ENCODE measurements at places on chromosomes 11 and 22.

DNA sequence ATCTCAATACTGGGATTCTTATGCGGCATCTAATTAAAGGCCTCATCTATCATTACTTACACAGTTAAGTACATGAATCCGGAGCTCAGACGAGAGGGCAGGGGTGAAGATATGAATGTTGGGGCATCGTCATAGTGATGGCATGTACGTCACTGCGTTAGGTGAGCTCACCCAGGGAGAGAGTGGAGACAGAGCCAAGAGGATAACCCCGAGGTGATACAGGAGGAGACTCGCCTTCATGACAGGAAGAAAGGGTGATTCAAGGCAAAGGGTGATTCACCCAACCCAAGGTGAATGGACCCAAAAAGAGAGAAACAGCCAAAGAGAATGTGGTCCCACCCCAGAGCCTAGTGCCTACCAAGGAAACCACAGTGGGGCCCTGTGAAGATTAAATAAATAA lies 132.9 kb upstream of the BLID start:
- DNase-seq = no peak

DNA sequence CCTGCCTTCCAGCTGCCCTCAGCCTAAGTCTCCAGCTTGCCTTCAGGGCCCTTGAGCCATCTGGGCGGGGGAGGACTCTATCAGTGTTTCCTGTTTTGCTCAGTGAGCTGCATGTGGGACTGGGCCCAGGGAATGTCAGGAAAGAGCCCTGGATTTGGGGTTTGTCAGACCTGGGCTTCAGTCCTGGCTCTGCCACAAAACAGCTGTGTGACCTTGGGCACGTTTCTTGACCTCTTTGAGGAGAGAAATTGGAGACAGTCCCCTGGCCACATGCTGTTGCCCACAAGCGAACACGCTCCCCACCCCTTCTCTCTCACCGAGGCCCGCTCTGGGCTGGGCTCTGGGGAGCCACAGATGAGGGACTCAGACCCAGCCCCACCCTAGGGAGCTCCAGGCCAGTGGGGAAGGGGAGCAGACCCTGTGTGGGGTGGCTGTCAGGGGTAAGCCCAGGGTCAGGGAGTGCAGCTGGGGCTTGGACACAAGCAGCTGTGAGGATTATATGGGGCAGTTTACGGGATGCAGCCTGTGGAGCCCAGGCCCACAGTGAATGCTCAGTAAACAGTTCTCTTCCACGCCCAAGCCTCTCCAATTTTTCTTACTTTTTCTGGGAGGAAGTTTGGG lies 12.3 kb downstream of the MYO7A start:
- no peak for DNase-seq

DNA sequence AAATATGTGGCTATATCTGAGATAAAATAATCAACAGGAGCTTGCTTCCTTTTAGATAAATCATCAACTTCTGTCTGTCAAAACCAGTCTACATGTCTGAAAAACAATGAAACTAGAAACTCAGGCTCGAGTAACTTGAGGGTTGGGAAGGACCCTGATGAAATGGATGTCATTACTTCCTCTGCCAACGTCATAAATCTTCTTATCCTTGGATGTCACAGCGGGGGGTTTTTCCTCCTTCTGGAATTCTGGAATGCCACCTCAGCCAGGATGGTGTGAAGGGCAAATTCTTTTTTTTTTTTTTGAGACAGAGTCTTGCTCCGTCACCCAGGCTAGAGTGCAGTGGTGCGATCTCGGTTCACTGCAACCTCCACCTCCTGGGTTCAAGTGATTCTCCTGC lies 13.4 kb downstream of the LGR4 start:
- DNase-seq = no peak

GRCh38 chr11:84289381-84289906 lies 1003.3 kb upstream of the CCDC90B start:
- DNase-seq = no peak

- DNase-seq = no peak
Measured at GRCh38 chr22:39384750-39385480, 14.7 kb upstream of the TAB1 start.

DNA sequence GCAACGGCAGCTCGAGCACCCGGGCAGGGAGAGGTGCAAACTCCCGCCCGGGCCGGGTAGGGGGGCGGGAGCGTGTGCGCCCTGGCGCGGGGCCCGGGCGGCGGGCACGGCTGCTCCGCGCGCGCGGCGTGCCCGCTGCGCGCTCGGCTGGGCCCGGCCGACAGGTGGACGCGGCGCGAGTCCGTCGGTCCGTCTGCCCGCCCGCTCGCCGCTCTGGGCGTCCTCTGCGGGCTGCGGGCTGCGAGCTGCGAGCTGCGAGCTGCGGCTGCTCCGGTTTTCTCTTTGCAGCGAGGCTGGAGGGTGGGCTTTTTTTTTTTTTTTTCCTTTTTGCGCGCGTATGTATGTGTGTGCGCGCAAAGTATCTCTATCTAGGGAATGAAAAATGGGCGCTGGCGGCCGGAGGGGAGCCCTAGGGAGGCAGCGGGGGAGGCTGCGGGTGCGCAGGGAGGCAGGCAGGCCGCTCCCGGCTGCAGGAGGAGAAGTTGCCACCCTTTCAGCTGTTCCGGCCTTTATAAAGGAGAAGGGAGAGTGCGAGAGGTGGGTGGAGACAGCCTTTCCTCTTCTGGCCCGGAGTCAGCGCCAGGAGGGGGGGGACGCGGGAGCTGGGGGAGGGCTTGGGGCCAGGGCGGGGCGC lies at the start of gene PDGFB:
TSS of gene PDGFB (minus strand) at position 487 of the 634 bp plus-strand sequence. CDS start 1,019 bp downstream, outside the sequence.
- no peak for DNase-seq

- no peak for DNase-seq
Measured at GRCh38 chr11:10414659-10415058, 40.4 kb upstream of the AMPD3 start.

DNA sequence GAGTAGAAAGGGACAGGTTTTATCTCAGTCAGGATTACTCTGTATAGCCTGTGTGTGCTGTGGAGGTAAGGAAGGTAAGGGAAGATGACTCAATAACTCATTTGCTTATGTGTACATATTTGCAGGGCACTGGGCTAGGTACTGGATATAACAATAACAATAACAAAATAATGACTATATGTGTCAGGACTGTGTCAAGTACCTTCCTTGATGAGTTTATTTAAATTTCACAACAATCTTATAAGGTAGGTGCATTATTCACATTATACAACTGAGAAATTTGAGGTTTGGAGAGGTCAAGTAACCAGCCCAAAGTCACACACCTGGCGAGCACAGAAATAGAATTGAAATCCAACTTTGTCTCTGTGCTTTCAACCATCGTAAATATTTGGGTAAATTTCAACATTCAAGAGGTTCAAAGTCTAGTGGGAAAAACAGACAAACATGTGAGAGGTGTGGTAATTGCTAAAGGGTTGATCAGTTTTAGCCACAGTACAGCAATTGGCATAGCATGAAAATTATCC lies 131.8 kb downstream of the APIP start:
- no peak for DNase-seq

DNA sequence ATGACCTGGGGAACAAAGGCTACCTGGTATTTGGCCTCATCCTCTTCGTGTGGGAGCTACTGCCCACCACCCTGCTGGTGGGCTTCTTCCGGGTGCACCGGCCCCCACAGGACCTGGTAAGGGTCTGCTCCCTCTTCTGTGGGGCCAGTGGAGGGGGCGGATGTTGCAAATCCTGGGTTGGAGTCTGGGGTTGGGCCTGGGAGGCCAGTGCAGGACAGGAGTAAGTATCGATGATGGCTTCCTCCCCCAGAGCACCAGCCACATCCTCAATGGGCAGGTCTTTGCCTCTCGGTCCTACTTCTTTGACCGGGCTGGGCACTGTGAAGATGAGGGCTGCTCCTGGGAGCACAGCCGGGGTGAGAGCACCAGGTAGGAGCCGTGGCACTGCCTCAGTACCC lies 2.7 kb downstream of the GPR137 start:
- no peak for DNase-seq

DNA sequence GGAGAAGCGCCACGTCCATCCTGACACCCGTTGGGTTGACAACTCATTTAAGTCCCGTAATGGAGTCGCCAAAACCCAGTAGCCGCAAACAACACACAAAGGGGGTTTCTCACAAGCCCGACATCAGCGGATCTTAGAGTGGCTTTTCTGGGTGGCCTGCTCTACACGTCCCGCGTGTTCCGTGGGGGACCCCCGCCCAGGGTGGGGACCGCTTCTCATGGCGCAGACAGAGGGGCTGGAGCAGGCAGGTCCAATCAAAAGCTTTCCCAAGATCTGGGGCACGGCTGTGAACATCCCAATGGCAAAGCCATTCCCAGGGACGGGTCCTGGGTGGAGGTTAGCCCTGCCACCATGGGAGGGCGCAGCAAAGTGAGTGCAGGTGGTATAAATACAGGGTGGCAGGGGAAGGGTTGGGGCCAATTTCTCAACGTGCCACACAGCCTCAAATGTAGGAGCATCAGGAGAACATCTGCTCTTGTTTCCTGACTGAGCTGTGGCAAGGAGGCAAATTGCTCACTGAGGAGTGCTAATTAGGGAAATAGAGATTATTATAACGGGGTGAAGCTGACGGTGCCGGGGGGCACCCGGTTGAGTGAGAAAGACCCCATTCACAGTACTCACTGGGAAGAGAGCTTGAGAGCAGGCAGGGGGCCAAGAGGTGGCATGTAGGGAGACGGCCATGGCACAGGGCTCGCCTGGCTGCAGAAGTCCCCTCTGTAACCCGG lies 1447.2 kb downstream of the TBC1D22A start:
- DNase-seq = no peak

GRCh38 chr11:126210871-126211235 lies 597 bp downstream of the RPUSD4 start:
- DNase-seq = no peak

GRCh38 chr11:43567396-43567975 lies 113.1 kb upstream of the HSD17B12 start:
- DNase-seq = no peak

GRCh38 chr11:115385226-115385625 lies 119.0 kb downstream of the CADM1 start:
- DNase-seq = no peak

GRCh38 chr11:120381401-120381800 lies 45.2 kb downstream of the ARHGEF12 start:
- no peak for DNase-seq

- DNase-seq = no peak
Measured at GRCh38 chr11:84384731-84385130, 1098.6 kb upstream of the CCDC90B start.

GRCh38 chr11:43467958-43468357 lies 109.2 kb downstream of the TTC17 start:
- DNase-seq = no peak

DNA sequence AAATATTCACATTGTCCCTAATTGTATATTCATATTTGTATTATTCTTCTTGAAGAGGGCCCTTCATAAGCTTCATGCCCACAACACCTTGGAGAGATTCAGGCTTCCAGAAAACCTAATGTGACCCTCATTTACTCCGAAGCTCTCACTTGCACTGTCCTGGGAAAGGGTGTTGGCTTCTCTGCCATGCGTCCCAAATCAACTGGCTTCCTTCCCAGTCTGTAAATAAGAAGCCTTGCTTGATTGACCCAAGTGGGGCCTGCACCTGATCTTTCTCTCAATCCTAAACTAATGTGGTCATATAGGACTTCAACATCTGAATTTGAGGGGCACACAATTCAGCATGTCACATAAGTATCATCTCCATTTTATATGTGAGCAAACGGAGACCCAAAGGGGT lies 40.5 kb upstream of the ZBTB16 start:
- DNase-seq = no peak

DNA sequence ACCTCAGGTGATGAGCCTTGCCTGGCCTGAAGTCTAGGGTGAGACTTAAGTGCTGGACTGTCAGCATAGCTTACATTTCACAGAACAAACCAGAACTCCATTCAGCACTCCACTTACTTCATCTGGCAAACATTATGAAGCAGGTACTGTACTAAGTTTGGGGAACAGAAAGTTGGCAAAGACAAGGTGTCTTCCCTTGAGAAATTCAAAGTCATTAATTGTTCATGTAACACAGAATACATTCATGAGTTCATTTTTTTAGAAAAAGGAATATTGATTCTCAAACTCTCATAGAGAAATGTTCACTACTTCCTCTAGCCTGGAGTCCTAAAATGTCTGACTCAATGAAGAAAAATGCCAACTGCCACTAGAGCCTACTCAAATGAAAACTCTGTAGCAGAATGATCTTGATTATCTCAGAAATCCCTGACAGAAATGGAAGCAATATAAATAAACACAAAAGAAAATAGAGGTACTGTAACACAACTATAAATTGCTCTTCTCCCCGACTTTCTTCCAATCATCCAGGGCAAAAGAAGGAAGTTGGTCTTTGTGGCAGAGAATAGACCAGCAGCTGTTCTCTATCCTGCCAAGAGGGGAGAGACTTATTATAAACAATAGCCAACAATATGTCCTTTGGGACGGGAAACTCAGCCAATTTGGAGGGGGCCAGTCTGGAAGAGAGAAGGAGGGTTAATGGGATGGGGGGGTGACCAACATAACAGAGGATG lies 129.2 kb upstream of the MTMR2 start:
- DNase-seq = no peak

DNA sequence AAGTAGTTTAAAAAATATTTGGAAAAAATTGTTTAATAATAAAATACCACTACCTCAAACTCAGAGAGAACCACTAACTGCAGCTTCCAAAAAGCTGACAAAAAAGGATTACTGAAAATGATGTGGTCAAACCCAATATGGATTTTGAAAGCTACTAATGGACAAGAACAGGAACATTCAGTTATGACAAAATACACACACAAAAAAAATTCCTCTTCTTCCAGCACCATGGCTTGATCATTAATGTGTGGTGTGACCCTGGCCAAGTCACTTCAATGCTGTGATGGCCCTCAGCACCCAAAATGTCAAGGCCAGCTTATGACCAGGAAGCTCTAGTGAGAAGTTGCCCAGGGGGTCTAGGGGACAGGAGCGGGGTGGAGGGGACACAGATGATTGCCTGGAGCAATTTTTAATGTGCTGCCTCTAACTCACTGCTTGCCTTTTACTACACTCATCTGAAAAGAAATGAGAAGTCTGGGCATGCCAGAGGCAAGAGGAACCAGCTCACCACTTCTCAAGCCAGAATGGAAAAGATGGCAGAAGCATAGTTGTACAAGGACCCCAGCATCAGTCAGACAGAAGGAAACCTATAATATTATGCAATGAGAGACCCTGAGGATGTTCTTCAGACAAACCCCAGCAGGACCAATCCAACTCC lies 2.2 kb downstream of the SMCO4 start:
- DNase-seq = no peak

DNA sequence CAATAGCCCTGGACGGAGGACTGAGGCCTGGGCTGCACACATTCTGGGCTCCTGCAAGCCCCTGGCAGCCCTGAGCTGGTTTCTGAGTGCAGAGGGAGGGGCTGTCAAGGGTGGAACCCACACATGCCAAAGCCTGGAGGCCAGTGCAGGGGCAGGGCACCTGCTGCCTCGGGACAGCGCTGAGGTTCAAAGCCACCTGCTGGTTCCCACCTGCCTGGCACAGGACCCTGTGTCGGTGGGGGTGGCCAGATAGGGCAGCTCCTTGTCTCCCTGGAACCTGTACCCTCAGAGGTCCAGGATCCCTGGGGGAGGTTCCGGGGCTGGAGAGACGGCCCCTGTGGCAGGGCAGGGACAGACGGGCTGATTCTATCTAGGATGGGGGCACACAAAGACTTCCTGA lies 40.8 kb downstream of the RTN4R start:
- no peak for DNase-seq
